ENCODE measurements at places on chromosomes 11 and 22.
A peak's percentile ranks its signal among the peaks of the same experiment; 100 is the strongest.

GRCh38 chr11:118996926-118997626, 862 bp upstream of the CENATAC start:
- peak; percentile 21 for DNase-seq

- no peak for DNase-seq
Observed at GRCh38 chr11:2531987-2532703, 87.3 kb downstream of the KCNQ1 start.

DNA sequence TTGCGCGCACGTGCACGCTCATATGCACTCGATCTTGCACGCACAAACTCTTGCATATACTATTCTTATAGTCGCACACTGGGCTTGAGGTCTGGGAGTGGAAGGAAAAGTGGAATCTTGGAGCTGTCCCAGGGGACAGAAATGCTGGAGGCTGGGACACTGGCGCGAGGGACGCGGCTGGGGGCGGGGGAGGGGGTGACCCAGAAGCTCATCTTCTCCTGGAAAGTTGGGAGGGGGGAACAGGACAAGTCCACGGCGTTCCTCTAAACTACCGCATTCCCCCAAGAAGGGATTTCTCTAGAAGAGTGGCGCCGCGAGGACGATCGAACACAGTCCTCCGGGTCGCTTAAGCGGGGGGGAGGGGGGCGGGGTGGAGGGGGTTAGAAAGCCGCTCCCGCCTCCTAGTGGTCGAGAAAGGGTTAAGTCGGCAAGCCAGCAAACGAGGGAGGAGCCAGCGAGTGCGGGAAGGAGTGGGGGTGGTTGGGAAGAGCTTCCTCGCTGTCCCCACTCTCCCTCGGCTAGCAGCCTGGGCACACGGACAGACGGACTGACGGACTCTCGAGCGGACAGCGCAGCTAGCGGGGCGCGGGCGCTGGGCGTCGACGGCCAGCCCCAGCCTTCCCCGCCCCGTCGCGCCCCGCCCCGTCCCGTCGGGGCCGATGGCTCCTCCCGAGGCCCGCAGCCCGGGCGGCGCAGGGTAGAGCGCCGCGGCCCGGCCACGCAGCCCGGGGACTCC, at the start of gene RTN4RL2:
Gene RTN4RL2, plus strand, starts transcription at position 507 of the 736 bp plus-strand sequence. CDS start 338 bp downstream, outside the sequence.
- peak; percentile 32 for DNase-seq

GRCh38 chr22:33255791-33256190, 197.6 kb upstream of the SYN3 start:
- no peak for DNase-seq

DNA sequence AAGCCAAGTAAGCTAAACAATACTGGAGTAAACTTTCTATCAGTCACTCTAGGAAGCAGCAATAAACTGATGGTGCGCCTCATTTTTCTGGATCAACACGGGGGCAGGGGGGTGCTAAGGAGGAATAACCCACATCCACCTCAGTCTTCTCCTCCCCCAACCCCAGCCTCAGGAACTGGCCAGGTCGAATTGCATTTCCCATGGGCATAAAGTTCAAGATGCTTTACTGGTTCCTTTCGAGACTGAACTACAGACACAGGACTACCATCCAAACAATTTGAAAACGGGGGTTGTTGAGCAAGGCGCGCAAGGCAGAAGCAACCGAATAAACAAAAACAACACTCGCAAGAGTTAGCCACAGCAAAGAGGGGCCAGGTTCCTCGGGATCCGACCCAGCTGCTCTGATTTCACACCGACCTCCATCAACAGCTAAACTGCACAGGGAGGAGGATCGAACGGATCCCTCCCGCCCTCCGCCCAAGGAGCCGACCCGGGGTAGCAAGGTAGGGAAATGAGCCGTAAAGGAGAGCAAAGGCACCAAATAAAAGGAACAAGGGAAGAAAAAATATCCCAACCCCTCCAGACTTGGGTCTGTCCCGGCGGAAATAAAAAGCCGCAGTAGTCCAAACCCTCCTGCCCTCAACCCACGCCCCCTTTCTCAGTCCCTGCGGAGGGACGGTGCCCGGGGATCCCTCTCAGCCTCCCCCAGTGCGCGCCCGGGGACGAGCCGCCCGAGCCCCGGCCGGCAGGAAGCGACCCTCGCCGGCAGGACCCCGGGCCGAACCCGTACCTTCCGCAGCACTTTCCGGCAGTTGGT, 801 bp downstream of the SESN3 start:
- DNase-seq: no peak

DNA sequence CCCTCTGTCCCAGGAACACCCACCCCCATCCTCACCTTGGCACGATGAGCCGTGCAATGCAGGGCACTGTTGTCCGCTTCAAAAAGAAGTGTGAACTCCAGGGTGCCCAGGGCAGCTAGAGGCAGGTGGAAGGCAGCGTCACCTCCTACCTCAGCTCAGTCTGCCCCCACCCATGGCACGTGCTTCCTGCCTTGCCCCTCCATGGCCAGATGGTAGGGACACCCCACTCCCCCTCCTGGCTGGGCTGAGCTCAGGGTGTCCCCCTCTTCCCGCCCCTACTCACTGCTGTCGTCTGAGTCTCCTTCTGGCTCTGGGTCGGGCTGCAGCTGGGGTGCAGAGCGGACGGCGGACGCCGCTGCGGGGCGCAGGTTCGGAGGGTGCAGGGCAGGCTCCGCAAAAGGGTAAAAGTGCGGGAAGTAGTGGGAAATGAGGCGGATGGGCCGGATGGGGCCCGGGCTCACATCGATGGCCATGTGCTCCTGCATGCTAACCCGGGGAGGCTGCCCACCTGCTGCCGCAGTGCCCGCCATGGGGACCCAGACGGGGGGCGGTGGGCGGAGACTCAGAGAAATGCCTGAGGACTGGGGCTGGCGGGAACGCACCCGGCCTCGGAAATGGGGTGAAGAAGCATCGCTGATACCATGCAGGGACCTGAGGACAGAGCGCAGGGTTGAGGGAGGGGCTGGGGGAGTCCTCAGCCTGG, 9.1 kb downstream of the NDUFV1 start:
- no peak for DNase-seq

GRCh38 chr11:62061356-62062222, 62.2 kb upstream of the INCENP start:
- DNase-seq: no peak

GRCh38 chr11:44638032-44638431, 72.6 kb downstream of the CD82 start:
- no peak for DNase-seq

- DNase-seq: no peak
Observed at GRCh38 chr11:35334385-35335090, 84.8 kb downstream of the SLC1A2 start.

DNA sequence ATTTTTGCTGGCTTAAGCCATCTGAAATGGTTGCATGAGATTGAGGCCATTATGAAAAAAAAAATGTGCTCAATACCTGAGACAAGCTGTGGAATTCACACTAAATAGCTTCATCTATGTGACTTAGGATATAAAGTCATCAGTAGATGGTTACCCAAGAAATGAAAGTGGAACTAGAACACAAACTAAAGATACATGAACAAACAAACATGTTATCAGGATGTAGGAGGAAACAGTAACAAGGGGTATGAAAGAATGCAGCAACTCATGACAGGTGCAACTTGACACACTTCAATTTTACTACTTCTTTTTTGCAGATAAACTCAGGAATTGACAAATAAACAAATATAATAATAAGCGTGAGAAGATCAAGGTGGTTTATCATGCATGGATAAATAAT, 155.0 kb downstream of the WT1 start:
- no peak for DNase-seq

GRCh38 chr11:131474947-131475346, 104.5 kb downstream of the NTM start:
- no peak for DNase-seq

DNA sequence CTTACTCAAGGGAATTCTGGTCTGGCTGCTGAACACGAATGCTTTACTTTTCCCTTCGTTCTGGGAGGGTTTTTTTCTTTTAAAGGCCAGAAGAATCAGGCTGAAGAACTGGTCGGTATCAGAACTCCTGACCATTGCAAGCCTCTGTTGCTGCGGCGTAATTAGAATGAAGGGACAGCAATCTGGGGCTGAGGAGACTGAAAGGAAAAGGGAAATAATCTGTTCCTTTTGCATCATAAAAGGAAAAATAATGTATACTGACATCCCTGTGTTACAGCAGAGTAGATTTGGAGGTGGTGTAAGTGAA, 670 bp downstream of the SC5D start:
- DNase-seq: no peak

DNA sequence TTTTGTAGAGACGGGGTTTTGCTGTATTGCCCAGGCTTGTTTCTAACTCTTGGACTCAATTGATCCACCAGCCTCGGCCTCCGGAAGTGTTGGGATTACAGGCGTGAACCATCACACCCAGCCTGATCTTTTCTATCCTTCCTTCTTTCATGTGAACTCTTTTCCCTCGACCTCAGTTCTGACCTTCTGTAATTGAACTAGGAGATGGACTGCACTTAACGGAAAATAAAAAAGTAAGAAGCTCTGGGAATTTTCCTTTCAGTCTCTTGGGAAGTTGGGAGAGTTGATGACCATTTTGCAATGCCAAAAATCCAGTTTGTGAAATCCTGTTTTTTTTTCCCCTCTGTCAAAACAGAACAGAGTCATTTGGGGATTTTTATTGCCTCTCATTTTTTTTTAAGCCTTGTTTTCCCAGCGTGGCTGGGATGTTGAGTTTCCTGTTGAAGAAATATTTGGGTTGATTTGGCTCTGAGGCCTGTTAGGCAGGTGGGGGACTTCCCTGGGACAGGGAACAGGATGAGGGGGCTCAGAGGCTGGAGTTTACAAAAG, 26.9 kb upstream of the CYB5R3 start:
- DNase-seq: no peak

DNA sequence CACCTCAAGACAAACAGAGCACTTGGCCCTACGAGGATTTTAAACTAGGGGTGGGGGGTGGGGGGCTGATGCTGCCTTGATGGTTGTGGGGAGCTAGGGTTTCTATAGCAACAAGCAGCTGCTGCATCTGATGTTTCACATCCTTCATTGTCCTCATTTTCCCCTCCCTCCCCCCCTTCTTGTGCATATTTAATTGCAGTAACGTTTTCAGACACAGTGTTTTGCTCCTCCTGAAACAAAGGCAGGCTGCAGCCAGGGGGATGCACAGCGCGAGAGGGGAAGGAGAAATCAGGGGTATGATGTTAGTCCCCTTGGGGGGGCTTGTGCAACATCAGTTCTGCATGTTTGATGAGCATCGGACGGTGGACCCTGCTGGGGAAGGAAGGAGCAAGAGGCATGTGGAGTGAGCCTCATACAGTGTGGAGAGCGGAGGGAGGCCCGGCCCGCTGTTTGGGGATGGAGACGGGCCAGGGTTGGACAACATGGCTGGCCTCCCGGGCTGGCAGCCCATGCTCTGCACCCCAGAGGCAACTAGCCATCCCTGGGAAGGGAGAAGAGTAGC, 208.3 kb downstream of the CEP164 start:
- no peak for DNase-seq

DNA sequence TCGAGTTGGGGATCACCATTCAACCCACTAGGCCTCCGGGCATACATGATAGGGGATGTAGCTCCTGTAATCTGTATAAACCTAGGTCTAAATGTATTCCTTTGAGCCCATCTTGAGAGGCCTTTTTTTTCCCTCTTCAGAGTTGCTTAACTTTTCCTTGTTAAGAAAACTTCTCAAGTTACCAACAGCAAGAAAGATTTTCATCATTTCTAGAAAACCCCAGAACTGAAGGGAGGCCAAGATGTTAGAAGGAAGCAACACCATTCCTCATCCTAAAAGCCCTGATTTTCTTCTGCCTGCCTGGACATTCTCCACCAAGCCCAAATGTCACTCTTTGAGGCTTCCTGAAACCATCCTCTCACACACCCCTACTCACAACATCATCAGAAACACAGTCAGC, 79.4 kb downstream of the TMPRSS5 start:
- DNase-seq: no peak

DNA sequence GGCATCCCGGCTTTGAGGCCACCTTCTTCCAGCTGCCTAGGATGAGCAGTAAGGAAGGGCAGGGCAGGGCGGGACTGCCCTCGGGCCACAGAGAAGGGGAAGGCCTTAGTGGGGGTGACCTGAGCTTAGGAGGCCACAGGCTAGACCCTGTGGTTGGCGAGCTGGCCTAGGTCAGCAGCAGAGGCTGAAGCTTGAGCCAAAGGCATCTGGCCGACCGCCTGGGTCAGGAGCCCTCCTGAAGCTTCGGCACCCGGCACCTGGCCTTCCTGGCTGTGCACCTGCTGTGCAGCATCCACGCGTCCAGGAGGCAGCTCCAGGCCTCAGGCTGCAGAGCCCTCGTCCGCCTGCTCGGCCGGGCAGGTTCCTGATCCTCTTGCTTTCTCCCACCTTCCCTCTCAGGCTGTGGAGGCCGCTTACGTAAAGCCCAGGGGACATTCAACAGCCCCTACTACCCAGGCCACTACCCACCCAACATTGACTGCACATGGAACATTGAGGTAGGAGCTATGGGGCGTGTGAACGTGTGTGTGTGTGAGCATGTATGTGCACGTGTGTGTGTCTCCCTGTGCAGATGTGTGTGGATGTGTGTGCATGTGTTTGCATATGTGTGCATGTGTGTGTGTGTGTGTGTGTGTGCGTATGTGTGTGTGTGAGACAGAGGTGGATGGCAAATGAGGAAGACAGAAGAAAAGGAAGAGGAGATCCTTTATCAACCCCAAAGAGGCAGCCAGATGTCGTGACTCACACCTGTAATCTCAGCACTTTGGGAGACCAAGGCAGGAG, 34.9 kb downstream of the ST14 start:
- no peak for DNase-seq

- no peak for DNase-seq
Observed at GRCh38 chr11:19429108-19429760, 188.5 kb upstream of the E2F8 start.

GRCh38 chr11:39651857-39652461, 1807.5 kb downstream of the LRRC4C start:
- no peak for DNase-seq

DNA sequence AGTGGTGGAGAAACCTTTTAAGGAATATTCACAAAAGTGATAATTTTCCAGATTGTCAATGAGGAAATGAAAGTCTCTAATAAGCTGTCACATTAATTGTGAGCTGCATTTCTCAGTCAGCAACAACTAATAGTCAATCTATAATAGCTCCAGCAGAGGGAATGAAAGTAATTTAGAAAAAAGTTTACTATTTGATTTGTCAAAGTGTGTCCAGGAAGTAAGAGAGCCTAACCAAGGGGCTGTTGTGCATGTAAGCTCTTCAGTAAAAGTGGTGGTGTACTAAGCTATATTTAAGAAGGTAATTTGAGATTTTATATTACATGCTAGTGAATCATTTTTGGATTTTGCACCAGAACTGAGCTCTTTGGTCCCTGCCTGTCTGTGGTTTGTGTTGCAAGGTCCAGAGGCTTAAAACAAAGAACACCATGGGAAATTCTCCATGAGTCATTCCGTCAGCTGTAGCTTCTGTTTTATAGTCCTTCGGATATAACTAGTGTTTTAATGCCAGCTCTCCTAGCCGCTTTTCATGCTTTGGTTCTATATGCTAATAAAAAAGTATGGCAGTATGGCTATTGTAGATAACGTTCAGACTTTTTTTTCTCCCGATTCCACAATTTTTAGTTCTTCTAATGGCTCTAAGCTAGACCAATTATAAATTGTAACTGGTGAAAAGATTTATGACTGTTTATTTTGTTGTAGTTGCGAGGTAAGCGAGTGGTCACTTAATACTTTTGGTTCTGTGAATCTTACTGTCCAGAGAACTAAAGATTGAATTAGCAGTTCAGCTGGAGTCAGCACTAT, 64.6 kb downstream of the ARHGEF12 start:
- DNase-seq: no peak

All from stimulated activated CD4-positive, alpha-beta T cell treated with anti-CD3 and anti-CD28 coated beads, Interleukin-12 subunit alpha, Interleukin-12 subunit beta, amount 100 ng/mL, for 4 hours (primary cell).